ENCODE measurements at places on chromosomes 13 and 19.

DNA sequence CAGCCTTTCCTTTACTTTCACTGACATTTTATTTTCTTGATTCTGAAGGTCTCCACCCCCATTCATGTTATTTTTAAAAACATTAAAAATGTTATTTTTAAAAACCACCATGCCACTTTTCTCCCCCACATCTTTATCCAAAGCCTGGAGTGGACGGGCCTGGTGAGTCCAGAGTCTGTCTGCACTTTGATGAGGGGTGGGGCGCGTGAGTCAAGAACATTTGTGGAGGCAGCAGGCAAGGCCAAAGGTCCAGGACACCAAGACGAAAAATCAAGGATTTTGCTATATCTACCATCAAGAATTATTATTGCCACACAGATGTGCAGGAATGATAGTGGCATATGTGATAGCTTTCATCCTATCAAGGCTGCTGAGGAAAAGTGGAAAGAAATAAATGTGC lies 224.9 kb downstream of the FGF9 start:
- DNase-seq, result no peak

DNA sequence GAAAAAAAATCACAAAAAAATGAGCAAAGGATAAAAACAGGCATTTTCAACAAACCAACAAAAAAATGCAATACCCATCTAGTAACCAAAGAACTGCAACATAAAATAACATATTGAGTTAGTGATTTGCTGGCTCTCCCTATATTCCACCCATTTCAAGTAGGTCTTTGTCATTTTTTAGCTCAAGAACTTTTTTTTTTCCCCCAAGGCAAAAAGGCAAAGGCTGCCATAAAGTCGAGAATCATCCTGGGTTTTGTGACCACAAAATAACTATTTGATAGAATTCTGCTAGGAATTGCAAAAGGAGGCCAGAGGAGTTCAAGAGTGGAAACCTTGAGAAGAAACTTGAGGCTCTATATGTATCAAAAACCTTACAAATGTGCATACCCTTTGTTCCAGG lies 5.5 kb downstream of the SAFB2 start:
- DNase-seq, result no peak

DNA sequence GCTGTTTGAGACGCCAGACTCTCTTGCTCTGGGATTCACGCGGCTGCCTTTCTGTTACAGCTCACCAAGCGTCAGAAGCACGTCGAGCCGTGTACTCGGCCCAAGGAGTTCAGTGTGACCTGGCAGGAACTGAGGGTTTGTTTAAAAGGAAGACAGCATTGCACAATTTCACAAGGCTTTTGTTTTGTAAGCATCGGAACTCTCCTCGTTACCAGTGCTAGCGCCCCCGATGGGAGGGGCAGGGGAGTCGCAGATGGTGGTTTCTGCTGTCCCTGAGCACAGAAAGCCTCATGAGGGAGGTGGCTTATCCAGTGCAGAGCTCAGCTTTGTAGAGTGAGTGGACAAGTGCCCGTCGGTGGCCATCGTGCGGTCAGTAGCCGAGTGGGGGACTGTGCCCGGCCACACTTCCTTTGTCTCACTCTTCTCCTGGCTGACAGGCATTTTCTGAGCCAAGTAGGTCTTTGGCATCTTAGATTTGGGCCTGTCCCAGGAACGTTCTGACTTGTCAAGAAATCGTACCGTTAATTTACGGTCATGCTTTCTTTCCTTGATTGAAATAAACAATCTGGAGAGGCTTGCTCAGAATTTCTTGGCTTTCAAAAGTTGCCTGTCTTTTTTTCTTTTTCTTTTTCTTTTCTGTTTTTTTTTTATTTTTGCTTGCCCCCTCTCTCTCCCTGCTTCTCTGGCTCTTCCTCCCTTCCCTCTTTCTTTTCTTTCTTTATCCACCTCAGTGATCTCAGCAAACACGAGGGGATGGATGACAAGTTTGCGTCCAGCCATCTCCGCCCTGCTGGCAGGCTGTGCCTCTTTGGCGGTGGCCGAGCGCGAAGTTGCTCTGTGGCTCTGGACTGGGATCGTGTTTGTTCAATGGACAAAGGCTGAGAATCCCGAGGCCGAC lies 7.7 kb downstream of the KDM4B start:
- no peak for DNase-seq

GRCh38 chr13:45417790-45418534 lies at the start of gene SLC25A30:
Gene SLC25A30 (minus strand): TSS chr13:45418373. CDS start chr13:45411425, 6,948 bp downstream.
- DNase-seq, result peak; percentile 59

- no peak for DNase-seq
Measured at GRCh38 chr13:41900918-41901317, 60.0 kb downstream of the VWA8 start.

DNA sequence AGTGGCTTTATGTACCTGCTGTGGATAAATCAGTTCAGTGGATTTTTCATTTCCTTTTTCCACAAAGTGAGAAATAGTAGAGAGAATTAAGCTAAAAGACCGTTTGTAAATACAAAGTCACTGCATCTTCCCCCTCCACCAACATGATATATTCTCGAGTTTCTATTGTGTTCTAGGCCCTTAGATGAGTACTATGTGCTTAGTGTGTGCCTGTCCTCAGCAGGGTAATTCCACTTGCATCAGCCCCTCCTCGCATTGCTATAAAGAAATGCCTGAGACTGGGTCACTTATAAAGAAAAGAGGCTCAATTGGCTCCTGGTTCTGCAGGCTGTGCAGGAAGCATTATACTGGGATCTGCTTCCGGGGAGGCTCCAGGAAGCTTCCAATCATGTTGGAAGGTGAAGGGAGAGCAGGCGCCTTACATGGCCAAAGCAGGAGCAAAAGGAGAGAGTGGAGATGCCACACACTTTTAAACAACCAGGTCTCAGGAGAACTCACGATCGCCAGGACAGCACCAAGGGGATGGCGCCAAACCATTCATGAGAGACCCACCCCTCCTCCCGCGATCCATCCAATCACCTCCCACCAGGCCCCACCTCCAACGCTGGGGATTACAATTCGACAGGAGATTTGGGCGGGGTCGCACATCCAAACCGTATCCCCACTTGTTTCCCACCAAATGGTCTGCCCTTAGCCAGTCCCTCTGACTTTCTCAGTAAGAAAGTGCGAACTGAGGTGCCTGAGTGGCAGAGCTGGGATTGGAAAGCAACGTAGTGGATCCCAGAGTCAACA lies 102.3 kb upstream of the ABCC4 start:
- DNase-seq, result no peak

DNA sequence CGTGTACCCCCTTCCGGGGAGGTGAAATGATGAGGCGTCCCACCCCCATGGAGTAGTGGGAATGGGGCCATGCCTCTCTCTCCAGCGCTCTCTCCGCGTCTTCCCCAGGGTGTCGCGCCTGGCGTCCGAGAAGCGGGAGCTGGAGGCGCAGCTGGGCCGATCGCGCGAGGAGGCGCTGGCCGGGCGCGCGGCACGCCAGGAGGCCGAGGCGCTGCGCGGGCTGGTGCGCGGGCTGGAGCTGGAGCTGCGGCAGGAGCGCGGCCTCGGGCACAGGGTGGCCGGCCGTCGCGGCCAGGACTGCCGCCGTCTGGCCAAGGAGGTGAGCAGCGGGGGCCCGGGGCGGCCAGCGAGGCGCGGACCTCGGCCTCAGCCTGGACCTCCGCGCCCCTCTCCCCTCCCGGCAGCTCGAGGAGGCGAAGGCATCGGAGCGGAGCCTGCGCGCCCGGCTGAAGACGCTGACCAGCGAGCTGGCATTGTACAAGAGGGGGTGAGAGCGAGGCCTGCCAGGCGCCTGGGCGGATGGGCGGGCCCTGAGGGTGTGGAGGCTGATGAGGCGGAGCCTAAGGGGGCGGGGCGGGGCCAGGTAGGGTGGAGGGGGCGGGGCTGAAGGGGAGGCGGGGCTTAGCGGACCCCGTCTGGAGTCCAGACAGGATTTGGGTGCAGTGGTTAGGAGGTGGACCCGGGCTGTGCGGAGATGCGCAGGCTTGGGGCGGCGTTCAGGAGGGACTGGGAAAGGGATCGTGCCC lies 7.7 kb downstream of the PGLYRP1 start:
- DNase-seq, result no peak

GRCh38 chr19:55094456-55095259 lies 19.0 kb downstream of the EPS8L1 start:
- no peak for DNase-seq

DNA sequence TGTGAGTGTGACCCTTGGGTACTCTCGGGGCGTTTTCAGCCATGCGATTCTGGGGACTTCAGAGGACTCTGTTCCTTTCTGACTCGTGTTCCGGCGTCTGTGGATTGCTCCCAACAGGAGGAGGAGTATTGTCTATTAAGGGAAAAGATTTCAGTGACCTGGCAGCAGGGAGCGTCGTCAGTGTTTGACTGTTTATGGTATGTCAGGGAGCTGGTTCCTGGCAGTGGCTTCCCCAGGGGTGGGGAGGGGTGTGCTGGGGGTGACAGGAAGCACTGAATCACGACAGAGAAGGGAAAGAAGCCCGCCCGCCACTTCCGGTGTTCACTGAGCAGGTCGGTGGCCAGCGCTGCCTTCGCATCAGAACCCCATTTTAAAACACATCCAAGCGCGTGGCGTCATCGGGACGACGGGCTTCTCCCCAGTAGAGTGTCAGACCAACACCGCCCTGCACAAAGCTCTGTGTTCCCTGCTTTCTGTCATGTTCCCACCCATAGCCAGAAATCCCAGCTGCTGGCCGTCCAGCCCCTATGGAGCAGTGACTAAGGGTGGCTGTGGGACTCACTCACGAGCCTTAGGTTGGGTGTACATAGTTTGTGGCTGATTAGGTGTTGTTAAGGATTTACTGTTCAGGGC lies 33.8 kb downstream of the COL4A2 start:
- DNase-seq, result no peak

- no peak for DNase-seq
Measured at GRCh38 chr19:10625762-10626138, 397 bp downstream of the SLC44A2 start.

- no peak for DNase-seq
Measured at GRCh38 chr13:97268772-97269171, 46.6 kb downstream of the MBNL2 start.

GRCh38 chr13:27792393-27793218 lies at the start of gene GSX1:
Gene GSX1 (plus strand): TSS chr13:27792483. CDS start chr13:27792691, 208 bp downstream.
- DNase-seq, result no peak

DNA sequence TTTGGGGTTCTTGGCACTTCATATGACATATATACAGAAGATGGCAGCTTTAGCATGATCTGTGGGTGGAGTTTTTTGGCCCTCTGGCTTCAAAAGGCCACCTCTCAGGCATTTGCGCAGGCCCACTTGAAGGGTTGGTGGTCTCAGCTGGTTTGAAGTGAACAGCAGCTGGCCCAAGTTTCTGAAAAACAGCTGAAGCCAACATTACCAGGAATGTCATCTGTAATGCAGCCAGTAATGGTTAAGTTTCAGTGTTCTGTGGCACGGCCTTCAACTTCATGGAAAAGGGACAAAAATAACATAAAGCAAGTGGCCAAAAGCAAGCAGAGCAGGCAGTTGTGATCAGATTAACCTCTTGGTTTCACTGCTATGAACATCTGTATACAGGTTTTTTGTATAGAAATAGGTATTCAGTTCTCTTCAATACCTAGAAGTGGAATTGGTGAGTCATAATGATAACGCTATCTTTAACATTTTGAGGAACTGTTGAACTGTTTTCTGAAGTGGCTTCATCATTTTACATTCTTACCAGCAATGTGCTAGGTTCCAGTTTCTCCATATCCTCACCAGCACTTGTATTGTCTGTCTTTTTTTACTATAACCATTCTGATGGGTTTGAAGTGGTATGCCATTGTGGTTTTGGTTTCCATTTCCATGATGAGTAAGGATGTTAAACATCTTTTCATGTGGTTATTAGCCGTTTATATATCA lies 245.4 kb downstream of the SHISA2 start:
- DNase-seq, result no peak

- DNase-seq, result peak; percentile 74
Measured at GRCh38 chr13:26061947-26062346, 10.1 kb upstream of the SHISA2 start.

- no peak for DNase-seq
Measured at GRCh38 chr13:101624210-101624922, 171.9 kb downstream of the ITGBL1 start.

DNA sequence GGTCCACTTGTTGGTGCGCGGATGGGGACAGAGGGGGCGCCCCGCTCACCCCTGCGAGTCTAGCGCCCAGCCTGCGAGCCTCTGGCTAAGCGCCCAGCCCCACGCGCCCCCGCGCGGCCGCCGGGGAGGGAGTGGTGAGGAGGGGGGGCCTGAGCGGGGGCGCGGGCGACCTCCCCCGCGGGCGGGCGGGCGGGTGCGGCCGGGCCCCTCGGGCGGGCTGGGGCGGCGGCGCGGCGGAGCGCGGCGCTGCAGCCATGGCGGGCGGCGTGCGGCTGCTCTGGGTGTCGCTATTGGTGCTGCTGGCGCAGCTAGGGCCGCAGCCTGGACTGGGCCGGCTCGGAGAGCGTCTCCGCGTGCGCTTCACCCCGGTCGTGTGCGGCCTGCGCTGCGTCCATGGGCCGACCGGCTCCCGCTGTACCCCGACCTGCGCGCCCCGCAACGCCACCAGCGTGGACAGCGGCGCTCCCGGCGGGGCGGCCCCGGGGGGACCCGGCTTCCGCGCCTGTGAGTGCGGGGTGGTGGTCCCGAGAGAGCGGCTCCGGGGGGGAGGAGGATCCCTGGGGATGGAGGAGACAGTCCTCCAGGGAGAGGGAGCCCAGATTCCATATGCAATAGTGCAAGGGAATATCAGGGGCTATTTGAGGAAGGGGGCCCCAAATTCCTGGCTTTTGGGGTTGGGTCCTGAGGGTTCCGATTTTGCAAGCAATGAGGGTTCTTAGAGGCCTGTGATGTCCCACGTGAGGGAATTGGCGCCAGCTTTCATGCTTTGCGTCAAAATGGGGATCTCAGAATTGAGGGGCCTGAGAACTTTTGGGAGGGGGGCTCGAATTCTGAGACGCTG lies at the start of gene LTBP4:
Gene LTBP4 (plus strand): TSS at position 236 of the 841 bp plus-strand sequence. CDS start 19 bp downstream, at position 255.
- no peak for DNase-seq

GRCh38 chr19:13428352-13428751 lies 77.9 kb downstream of the CACNA1A start:
- DNase-seq, result no peak

DNA sequence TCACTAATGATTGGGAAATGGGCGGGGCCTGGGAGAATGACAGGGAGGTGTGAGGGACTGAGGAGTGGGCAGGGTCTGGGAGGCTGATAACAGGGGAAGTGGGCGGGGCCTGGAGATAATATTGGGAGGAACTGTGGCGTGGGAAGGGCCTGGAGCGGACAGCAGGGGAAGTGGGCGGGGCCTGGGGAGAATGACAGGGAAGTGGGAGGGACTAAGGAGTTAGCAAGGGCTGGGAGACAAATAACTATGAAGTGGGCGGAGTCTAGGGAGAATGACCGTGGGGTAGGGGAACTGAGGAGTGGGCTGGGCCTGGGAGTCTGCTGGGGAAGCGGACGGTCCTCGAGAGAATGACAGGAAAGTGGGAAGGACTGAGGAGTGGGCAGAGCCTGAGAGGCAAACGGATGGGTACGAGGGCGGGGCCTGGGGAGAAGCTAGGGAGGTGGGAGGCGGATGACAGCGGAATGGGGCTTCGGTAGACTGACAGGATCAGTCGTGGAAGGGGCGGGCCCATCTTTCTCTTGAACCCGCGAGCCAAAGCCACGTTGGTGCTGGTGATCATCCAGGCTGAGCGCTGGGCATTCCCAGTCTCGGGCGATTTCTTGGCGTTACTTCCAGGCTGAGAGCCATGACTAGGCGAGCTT lies 14.0 kb upstream of the TUBB4A start:
- peak; percentile 88 for DNase-seq

Data from amniotic stem cell (primary cell).